ENCODE measurements at places on chromosomes 7 and 10. TPM values are rescaled to one million over a fixed set of nuclear protein-coding genes. Genes with fewer than 3 reads are reported as not detected.

WDFY4 gene
- total RNA-seq: 2.6 TPM

CAMK2G gene
- total RNA-seq: 16.2 TPM

SPDYE2B gene
- total RNA-seq: not detected

OGDHL gene
- 0.52 TPM for total RNA-seq

EPO gene
- not detected for total RNA-seq

SPDYE18 gene
- not detected for total RNA-seq

DOCK1 gene
- total RNA-seq: 52.7 TPM

SPDYE2 gene
- total RNA-seq: not detected

CCDC3 gene
- total RNA-seq: 13.0 TPM

LOXL4 gene
- 4.2 TPM for total RNA-seq

NRBF2 gene
- 12.5 TPM for total RNA-seq

POLR2J gene
- 19.8 TPM for total RNA-seq

LRRC27 gene
- 2.6 TPM for total RNA-seq

CFTR gene
- total RNA-seq: not detected

FFAR4 gene
- 0.52 TPM for total RNA-seq

CRTAC1 gene
- 0.52 TPM for total RNA-seq

SLC39A12 gene
- total RNA-seq: under 0.01 TPM

RNLS gene
- total RNA-seq: 4.7 TPM

GHRHR gene
- total RNA-seq: not detected

FEZF1 gene
- not detected for total RNA-seq

MCM10 gene
- 4.2 TPM for total RNA-seq

WNT2 gene
- 3.1 TPM for total RNA-seq

MRLN gene
- total RNA-seq: 156 TPM

ENO4 gene
- not detected for total RNA-seq

MRPS24 gene
- total RNA-seq: 55.8 TPM

LRRD1 gene
- total RNA-seq: 0.52 TPM

PPP1R3A gene
- 65.8 TPM for total RNA-seq

PAX4 gene
- not detected for total RNA-seq

C10orf105 gene
- not detected for total RNA-seq

ECHS1 gene
- total RNA-seq: 76.7 TPM

SNCG gene
- total RNA-seq: 4.2 TPM

C1GALT1 gene
- 8.4 TPM for total RNA-seq

ACTL6B gene
- not detected for total RNA-seq

ZNF365 gene
- under 0.01 TPM for total RNA-seq

SLC25A40 gene
- 7.8 TPM for total RNA-seq

CPN1 gene
- total RNA-seq: not detected
